Pulmonary artery endothelial cell (primary cell): ENCODE measurements at places on chromosomes 1 and 21. TPM values are rescaled to one million over a fixed set of nuclear protein-coding genes. Genes with fewer than 3 reads are reported as not detected.

GRCh38 chr1:202045705-202046104, 35.3 kb downstream of the ELF3 start:
- DNase-seq: no peak

GRCh38 chr1:229440851-229441537, 7.1 kb upstream of the ACTA1 start:
- DNase-seq: no peak

DNA sequence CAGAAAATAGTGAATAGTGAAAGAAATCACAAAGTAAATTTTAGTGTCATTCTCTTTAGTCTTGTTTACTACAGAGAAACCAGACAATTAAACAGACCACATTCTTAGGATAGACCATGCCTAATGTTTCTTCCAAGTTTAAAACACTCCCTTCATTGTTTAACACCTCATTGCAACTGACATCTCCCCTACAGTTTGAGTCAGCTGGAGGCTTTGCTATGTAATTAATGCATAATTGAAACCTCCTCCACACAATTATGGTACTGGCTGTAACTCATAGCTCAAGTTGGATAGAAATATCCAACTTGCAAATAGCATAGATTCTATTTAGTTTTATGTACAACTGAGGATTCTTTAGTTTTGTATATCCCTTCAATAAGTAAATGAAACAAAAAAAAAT, 35.2 kb upstream of the B3GALT2 start:
- no peak for DNase-seq

DNA sequence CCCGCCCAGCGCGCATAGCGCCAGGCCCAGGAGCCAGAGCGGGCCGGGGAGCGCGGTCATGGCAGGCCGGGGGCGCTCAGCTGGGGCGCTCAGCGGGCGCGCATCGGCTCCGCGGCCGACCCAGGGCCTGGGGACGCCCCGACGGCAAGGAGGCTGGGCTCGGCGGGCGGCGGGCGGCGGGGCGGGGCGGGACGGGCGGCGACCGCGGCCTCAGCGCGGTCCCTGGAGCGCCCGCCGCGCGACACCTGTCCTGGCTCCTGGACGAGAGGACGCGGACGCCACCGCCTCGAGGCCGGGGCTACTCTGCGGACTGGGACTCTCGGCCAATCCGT, 273 bp downstream of the BMP8B start:
- no peak for DNase-seq

DNA sequence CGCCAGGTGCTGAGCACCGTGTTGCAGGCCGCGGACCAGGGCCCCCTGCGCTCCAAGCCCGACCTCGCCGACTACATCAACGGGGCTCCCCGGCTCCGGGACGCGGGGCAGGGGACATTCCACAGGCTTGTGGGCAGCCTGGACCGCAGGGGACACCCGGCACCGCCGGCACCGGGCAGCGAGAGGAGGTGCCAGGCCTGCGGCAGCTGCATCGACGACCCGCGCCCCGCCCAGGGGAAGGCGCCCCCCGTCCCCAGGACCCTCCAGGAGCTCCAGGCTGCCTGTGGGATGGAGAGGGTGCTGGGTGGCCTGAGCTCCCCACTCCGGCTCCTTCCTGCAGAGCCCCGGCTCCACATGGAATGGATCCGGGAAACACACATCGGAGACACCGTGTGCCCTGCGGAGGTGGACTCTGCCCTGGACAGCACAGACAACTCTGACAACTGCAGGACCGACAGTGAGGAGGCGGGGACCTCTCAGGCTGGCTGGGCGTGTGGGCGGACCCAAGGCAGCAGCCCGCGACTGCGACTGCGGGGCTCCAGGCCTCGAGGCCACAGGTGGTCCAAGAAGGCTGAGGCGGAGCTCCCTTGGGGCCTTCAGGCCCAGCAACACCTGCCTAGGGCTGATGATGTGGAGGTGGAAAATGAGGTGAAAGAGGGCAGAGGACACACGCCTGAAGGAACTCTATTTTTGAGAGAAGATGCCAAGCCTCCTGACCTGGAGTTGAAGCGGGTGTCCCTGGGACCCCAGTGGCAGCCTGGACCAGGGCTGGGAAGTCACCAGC, 22.8 kb downstream of the KIAA1614 start:
- no peak for DNase-seq

- no peak for DNase-seq
Observed at GRCh38 chr1:109621379-109622136, 1.9 kb downstream of the AMPD2 start.

- DNase-seq: no peak
Observed at GRCh38 chr1:154306151-154306550, 14.7 kb upstream of the AQP10 start.

DNA sequence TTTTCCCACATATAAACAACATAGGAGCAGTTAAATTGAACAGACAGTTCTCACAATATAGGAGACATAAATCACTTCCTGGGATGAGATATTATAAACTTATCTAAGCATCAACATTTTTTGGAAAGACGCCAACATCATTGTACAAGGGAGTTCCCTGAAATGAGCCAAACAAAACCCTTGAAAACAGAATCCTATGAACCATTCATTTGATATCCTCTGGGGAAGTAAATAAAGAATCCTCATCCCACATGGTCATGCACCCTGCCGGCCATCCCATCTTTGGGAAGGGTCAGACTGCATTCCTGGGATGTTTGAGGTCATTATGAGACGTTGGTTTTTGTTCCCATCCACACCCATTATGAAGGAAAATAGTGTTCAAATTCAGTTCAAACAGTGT, 111.8 kb upstream of the USP25 start:
- no peak for DNase-seq

DNA sequence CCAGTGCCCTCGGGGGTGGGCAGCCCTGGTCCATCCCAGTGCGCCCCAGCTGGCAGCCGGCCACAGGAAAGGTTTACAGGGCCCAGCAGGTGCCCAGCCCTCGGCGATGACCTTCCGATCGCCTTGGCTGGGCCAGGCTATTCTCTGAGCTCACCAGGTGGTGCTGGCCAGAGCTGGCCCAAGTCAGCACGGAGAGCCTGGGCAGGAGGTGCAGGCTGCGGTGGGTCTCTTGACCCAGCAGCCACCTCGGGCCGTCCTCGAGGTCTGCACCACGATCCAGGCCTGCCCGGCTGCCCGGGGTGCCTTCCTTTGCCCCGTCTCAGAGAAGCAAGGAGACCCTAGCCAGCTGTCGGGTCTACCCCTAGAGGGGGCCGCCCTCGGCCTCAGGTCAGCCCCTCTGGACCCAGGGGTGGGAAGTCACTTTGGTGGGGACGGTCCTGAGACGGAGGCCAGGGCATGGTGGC, 370 bp downstream of the PERM1 start:
- no peak for DNase-seq

- DNase-seq: no peak
Observed at GRCh38 chr21:46354046-46354445, 30.1 kb downstream of the PCNT start.

- no peak for DNase-seq
Observed at GRCh38 chr1:199978408-199978940, 49.0 kb upstream of the NR5A2 start.

- DNase-seq: no peak
Observed at GRCh38 chr1:151277249-151277648, 4.8 kb upstream of the ZNF687 start.

DNA sequence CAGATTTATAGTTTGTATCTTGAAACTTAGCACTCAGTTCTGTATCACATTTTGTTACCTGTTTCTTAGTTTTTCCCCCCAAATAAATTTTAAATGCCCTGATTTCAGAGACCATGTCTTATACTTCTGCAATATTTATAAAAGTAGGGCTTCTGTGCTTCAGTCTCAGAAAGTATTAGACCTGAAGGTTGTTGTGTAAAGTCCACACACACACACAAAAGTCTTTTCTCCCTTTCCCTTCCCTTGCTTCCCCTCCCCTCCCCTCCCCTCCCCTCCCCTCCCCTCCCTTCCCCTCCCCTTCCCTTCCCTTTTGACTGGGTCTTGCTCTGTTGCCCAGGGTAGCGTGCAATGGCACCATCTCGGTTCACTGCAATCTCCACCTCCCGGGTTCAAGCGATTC, 41.0 kb upstream of the KCNK1 start:
- DNase-seq: no peak

DNA sequence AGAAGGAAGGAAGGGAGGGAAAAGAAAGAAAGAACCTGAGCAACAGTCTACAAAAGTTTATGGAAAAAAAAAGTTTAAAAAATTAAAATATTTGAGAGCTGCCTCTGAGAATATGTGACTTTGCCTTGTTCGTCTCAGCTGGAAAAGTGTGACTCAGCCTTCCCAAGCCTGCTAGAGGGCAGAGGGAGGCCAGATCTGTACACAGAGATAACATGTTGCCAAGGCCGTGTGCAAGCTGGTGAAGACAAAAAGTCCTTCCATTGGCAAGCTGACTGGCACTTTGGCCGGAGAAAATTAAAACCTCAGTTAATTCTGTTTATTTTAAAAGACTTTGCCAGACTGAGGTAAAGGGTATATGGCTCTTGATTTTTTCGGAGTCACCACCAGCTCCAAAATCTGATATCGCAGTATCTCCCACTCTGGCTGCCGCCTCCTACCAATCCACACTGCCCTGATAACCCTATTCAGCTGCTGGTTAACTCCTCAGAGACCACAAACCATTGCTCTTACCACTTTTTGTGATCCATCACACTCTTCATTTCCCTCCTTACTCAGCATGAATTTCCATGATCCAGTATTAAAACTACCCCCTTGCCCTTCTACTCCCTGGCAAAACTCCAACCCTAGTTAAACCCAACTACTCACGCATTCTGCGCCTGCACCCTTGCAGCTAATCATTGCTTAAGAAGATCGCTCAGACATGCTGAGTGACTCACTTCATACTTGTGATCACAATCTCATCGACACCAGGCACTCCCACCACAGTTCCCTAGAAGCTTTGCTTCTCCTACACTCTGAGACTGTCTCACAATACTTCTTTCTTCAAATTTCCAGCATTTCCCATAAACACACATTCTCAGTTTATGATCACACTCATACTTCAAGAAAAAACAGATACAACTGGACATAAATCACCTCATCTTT, 5.7 kb upstream of the PPP1R15B start:
- peak; percentile 88 for DNase-seq

GRCh38 chr1:40844079-40844478, 18.1 kb downstream of the CITED4 start:
- DNase-seq: no peak

DNA sequence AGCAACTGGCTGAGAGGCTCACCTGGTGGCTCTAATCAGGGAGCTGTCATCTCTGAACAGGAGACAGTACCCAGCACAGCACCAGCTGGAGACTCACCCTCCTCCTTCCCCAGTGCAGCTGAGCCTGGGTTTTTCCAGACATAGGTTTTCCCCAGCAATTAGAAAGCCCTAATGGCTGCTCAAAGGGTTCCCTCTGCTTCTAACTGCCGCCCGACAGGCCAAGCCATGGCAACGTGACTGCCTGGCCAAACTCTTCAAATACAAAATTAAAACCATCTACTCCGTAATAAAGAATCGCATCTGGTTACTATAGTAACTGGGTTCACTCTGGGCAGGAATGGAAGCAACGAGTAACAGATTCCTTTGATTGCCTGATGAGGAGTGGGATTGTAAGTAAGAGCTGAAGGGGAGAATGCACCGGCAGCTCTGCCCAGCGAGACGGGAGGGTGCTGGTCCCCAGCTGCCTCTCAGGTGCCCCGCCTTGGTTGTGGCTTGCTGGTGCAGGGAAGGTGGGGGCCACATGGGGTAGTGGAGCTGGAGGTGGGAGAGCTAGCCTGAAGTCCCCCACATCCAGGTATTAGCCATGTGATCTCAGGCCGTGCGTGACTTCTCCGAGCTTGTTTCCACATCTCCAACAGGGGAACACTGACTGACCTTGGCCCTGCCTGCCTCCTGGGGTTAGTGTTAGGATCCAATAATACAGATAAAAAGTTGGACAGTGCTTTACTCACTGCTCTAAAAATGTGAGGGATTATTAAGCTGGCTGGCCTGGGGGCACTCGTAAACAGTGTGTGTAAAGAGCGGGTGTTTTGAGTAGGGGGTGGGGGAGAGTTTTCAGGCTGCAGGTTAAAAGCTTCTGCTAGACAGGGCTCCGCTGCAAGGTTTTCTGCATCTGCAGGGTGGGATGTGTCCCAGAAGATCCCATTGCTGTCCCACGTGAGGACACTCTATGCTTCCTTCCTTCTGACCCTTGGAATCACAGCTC, 94.2 kb downstream of the KCNN3 start:
- no peak for DNase-seq

- no peak for DNase-seq
Observed at GRCh38 chr1:245444147-245444828, 289.5 kb downstream of the KIF26B start.

DNA sequence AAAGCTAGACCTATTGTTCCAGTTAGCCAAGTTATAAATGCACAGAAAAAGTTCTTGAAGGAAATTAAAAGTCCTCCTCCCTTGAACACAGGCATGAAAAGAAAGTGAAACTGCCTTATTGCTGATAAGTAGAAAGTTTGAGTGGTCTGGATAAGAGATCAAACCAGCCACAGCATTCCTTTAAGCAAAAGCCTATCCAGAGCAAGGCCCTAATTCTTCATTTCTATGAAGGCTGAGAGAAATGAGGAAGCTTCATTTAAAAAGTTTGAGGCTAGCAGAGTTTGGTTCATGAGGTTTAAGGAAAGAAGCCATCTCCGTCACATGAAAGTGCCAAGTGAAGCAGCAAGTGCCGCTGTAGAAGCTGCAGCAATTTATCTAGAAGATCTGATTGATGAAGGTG, 2.7 kb upstream of the SSX2IP start:
- DNase-seq: no peak

DNA sequence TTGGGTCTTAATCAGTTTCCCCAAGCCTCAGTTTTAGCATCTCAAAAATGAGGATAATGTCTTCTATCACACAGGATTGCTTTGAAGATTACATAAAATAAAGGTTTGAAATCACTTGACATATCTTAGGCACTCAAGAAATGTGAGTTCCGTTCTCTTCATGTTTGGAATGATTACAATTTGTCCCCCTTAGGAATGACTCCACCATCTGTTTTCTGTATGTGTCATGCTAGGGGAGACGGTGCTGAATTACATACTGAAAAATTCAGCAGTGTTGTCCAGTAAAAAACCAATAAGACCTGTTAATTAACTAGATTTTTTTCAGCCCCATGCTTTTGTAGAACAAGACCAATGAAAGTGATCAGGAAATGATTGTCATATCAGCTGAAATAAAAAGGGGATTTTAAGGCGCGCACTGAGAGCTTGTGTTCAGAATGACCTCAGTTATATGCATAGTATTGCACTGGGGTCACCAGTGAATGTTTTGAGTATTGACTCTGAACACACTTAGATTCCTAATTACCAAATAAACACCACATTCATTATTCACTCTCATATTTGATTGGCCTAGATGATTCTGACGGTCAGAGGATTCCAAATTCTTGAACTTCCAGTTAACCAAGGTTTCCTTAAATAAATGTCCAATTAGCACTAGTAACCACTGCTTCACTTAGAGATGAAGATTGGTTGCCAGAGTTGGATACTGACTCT, 114.5 kb upstream of the KCNK2 start:
- no peak for DNase-seq

GRCh38 chr1:236484310-236484971, 39.3 kb upstream of the LGALS8 start:
- DNase-seq: no peak

MFSD2A gene
- 2.7 and 2.9 TPM in 2 replicates for total RNA-seq

S100PBP gene
- 18.3 and 34.0 TPM in 2 replicates for total RNA-seq

TESK2 gene
- 1.5 and 2.4 TPM in 2 replicates for total RNA-seq

TDRD5 gene
- not detected in 2 replicates for total RNA-seq

NTNG1 gene
- 0.20 and 0.78 TPM in 2 replicates for total RNA-seq

NBPF6 gene
- not detected in 2 replicates for total RNA-seq

HORMAD1 gene
- total RNA-seq: 0.04 TPM in 1 of 2 replicates, not detected in the other

ZNF697 gene
- 19.5 and 24.6 TPM in 2 replicates for total RNA-seq

PCNX2 gene
- 3.5 and 4.9 TPM in 2 replicates for total RNA-seq

CHD5 gene
- 0.04 and 0.07 TPM in 2 replicates for total RNA-seq

LCE2C gene
- not detected in 2 replicates for total RNA-seq

FCER1A gene
- total RNA-seq: not detected in 2 replicates

CMPK1 gene
- total RNA-seq: 114 and 122 TPM in 2 replicates

MYBPH gene
- total RNA-seq: not detected in 2 replicates
